ENCODE measurements at places on chromosomes 7 and 10. TPM values are rescaled to one million over a fixed set of nuclear protein-coding genes. Genes with fewer than 3 reads are reported as not detected.

Gene ADCYAP1R1
- polyA plus RNA-seq = 1.2 TPM

Gene STEAP2
- polyA plus RNA-seq = 12.1 TPM

Gene LDB3
- 1.1 TPM for polyA plus RNA-seq

Gene NODAL
- 0.22 TPM for polyA plus RNA-seq

GRCh38 chr10:124676416-124677062 lies 67.6 kb downstream of the FAM53B start:
- DNase-seq = no peak

DNA sequence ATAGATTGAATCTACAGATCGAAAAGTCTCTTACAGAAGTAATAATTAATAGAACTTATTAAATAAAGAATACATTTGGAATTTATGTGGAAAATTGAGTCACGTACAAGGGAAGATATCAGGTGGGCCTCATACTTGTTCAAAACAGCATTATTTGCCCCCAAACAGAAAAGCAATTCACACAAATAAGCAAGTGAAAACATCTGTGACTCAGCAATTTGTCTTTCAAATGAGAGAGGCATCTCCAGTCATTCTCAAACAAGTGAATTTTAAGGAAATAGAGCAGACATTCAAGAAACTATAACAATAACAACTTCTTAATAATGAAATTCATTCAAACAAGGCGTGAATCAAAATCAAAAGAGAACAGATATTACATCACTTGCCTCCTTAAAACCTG lies 50.1 kb downstream of the SEMA3A start:
- DNase-seq = no peak

- no peak for DNase-seq
Measured at GRCh38 chr7:55265836-55266642, 99.1 kb upstream of the LANCL2 start.

- DNase-seq = no peak
Measured at GRCh38 chr10:28569506-28570159, 36.7 kb downstream of the WAC start.

- no peak for DNase-seq
Measured at GRCh38 chr10:98339799-98340198, 71.8 kb upstream of the LOXL4 start.

- peak; percentile 68 for DNase-seq
Measured at GRCh38 chr7:6228361-6229229, 43.8 kb downstream of the CYTH3 start.

- DNase-seq = no peak
Measured at GRCh38 chr7:131026297-131027000, 292.4 kb upstream of the KLF14 start.

DNA sequence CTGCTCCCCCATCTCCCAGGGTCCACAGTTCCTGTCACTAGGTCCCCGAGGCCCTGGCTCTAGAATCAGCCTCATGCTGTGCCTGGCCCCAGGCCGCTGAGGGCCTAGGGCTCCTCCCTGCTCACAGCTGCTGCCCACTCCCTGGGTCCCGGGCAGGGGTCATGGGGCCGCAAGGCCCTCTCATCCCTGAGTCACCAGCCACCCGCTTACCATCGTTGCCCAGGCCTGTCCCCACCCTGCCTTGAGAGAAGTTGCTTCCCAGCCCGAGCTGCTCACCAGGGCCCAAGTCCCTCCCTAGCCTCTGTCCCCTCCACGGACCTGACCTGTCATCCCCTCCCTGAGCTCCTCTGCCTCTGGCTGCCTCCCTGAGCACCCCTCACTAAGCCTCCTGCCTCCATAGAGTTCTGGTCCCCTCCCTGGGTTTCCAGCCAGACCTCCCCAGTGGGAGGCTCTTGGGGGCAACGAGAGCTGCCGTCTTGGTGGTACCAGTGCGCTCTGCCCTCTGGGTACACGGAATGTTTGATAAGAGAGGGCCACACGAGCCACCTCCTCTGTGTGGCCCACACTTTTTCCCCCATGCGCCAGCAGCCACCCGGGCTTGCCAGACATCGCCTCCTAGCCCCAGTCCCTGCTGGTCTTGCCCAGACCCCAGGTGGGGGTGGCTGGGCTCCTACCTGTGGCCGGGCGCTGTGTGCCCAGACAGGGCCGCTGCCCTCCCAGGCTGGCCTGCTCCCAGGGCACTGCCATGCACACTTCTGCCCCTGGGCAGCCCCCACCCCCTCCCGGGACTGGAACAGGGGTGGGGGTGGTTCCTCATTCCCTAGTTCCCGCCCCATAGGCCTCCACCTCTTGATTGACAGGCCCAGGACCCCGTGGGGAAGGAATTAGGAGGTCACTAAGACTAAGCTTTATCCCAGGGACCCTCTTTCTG lies 21.3 kb downstream of the MLXIPL start:
- no peak for DNase-seq

DNA sequence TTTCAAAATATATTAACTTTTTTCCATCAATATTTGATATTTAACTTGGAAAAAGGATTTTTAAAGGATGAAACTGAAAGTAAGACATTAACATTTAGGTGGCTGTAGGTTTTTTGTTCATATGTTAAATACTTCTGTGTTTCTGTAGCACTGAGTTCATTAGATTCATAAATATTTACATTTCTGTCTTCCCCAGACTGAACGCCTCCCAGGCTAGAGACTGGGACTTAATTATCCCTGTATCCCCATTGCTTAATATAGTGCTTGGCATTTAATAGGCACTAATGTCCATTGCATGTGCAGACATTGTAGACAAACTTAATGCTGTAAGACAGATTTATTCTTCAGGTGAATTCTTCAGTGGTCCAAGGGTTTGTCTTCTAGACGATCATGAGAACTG lies 7.4 kb downstream of the PTPN12 start:
- no peak for DNase-seq

- no peak for DNase-seq
Measured at GRCh38 chr7:46153951-46154787, 233.1 kb upstream of the IGFBP3 start.

- DNase-seq = no peak
Measured at GRCh38 chr7:67525588-67525987, 529.0 kb downstream of the TYW1 start.
